Stimulated activated CD8-positive, alpha-beta memory T cell treated with anti-CD3 and anti-CD28 coated beads, Interleukin-15, amount 100 ng/mL, for 4 hours (primary cell): ENCODE measurements at places on chromosomes 12 and 14.

DNA sequence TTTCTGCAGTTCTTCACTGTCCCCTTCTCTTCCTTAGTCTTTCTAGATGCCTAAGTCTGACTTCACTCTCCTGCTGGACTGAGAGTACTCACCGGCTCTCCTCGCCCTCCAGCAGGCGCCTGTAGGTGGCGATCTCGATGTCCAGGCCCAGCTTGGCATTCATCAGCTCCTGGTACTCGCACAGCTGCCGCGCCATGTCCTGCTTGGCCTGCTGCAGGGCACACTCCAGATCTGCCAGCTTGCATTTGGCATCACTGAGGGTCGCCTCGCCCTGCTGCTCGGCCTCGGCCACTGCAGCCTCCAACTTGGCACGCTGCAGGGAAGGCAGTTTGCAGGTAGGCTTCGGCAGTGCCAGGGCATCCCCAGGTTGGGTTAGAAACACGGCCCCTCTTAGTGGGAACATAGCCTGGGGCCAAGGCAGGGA lies 5.2 kb downstream of the KRT84 start:
- DNase-seq: no peak

DNA sequence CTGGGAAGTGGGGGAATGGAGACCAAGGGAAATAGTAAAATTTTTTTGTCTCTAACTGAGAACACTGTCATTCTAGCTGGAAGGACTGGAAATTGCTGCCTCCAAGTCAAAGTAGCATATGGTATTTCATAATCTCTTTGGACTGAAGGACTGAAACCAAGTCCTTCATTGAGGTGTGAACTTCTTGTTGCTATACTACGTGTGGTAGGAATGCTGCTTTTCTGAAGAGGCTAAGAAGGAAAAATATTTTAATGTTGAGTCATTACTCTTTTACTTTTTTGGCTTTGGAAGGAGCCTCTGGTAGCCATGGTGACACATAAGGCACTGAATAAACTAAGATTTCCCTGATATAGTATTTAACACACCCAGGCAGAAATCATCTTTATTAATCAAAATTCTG lies 465.4 kb downstream of the NPAS3 start:
- no peak for DNase-seq

DNA sequence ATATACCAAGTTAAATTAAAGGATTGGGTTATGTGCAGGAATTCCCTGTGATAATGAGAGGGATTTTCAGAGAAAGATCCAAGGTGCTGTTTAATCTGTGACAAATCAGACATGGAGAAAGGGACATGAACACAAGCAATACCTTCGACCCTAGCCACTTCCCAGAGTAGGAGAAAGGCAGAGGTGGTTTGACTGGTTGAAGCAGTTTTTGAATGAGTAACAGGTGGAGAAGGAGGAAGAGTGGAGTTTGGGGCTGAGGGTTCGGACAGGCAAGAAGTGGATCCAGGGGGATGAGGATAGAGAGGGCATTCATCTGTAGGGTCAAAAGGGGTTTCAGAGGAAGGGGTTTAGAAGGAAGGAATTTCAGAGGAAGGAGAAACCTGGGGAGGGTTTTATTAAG lies 27.4 kb upstream of the A2M start:
- DNase-seq: no peak

- DNase-seq: peak; percentile 68
These were observed 8.8 kb upstream of the SH2B3 start for GRCh38 chr12:111396726-111397445.

GRCh38 chr12:4448943-4449850 lies 3.6 kb upstream of the FGF6 start:
- DNase-seq: no peak

GRCh38 chr14:103533137-103533998 lies 4.4 kb downstream of the TRMT61A start:
- DNase-seq: no peak

DNA sequence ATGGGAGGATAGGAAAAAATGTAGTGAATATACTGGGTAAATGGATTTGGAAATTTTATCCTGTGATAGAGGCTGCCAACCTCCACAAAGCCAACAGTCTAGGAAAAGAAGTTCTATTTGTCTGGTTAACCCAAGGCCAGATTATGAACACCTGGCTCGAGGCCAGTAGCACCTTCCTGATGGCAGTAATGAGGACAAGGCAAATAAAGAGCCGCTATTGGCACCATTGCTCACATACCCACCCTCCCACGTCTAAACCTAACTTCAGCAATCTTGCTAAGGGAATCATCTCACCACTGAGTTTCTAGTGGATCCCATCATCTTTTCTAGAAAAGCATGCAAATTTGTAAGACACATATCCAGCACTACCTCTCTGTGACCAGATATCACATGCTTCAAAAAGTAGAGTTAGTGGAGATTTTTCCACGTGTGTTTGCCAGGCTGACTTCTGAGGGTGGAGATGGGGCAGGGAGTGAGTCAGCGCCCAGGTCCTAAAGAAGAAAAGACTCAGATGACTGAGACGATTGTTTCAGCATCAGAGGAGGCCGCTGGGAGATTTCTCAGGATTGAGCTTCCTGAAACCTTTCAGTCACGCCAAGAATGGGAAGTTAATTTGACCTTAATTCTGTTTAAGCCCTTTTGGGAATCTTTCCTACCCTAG lies 362.9 kb downstream of the EMP1 start:
- no peak for DNase-seq

GRCh38 chr14:66662374-66662773 lies 154.4 kb downstream of the GPHN start:
- no peak for DNase-seq

- no peak for DNase-seq
These were observed 63.8 kb downstream of the ADGRD1 start for GRCh38 chr12:131017477-131017991.
